ENCODE measurements at places on chromosomes 4 and X.

DNA sequence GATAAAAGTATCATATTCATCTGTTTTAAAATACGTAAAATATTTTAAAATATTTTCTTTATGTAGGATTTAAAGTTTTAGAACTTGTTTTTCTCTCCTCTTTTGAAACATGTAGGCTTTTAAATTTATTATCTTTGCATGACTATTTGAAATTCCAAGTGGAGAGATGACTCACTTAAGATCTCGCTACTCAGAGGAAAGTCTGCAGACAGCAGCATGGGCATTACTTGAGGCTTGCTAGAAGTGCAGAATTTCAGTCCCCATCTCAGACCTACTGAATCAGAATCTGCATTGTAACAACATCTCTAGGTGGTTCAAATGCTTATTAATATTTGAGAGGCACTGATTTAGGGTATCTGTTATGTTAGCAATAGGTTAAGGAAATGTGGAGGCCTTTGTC lies 225.7 kb upstream of the ARX start:
- no peak for DNase-seq

GRCh38 chr4:148315049-148315448 lies 127.2 kb downstream of the NR3C2 start:
- no peak for DNase-seq

DNA sequence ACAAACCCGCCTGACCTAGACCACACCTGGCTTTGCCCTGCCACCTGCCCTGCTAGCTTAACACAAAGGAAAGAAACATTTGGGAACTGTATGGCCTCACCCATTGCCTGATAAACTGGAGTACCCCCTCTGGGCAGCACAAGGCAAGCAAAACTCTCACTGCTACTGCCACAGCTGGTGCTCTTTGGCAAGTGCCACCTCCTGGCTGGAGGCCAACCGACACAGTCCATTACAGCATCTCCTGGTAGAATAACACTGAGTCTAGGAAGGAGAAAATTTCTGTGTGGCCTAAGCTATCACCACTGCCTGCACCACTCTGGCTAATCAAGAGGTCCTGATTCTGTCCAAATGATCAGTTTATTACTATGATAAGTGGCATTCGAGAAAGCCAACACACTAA lies 18.9 kb upstream of the SPANXN3 start:
- no peak for DNase-seq

- DNase-seq, result no peak
Measured at GRCh38 chrX:51461053-51462044, 35.0 kb downstream of the NUDT11 start.

DNA sequence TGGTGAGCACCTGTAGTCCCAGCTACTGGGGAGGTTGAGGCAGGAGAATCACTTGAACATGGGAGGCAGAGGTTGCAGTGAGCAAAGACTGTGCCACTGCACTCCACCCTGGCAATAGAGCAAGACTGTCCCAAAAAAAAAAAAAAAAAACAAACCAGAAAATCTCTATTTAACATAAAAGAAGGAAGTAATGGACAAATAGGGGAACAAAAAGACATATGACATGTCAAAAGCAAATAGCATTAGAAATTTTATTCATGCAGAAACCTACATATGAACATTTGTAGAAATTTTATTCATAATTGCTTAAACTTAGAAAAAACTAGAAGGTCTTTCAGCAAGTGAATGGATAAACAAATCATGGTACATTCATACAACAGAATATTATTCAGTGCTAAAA lies 97.1 kb upstream of the SH3RF1 start:
- DNase-seq, result no peak

GRCh38 chr4:17623451-17624001 lies 9.1 kb downstream of the MED28 start:
- no peak for DNase-seq

DNA sequence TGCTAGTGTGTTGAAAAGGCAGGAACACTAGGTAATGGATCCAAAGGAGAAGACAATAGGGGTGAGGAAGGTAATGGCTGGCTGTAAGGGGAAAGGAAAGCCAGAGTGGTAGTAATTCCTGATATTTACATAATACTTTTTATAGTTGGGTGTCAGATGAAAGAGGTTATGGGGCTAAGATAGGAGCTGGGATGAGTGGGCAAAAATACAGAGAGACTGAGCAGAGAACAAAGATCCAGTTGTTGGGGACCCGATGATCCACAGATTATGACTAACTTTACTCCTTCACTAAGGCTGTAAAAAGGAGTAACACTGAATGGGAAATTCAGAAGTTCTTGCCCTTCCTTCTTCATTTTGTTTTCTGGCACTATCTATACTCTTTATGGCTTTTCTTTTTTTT lies 138.2 kb downstream of the KLHL13 start:
- no peak for DNase-seq

- DNase-seq, result peak; percentile 82
Measured at GRCh38 chr4:1192091-1192492, 19.7 kb upstream of the SPON2 start.

DNA sequence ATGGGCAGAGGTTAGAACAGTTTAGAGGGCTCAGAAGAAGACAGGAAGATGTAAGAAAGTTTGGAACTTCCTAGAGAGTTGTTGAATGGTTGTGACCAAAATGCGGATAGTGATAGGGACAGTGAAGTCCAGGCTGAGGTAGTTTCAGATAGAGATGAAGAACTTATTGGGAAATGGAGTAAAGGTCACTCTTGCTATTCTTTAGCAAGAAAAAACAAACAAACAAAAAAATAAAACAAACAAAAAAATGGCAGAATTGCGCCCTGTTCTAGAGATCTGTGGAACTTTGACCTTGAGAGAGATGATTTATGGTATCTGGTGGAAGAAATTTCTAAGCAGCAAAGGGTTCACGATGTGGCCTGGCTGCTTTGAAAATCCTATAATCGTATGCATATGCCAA lies 185.1 kb upstream of the SFRP2 start:
- DNase-seq, result no peak

DNA sequence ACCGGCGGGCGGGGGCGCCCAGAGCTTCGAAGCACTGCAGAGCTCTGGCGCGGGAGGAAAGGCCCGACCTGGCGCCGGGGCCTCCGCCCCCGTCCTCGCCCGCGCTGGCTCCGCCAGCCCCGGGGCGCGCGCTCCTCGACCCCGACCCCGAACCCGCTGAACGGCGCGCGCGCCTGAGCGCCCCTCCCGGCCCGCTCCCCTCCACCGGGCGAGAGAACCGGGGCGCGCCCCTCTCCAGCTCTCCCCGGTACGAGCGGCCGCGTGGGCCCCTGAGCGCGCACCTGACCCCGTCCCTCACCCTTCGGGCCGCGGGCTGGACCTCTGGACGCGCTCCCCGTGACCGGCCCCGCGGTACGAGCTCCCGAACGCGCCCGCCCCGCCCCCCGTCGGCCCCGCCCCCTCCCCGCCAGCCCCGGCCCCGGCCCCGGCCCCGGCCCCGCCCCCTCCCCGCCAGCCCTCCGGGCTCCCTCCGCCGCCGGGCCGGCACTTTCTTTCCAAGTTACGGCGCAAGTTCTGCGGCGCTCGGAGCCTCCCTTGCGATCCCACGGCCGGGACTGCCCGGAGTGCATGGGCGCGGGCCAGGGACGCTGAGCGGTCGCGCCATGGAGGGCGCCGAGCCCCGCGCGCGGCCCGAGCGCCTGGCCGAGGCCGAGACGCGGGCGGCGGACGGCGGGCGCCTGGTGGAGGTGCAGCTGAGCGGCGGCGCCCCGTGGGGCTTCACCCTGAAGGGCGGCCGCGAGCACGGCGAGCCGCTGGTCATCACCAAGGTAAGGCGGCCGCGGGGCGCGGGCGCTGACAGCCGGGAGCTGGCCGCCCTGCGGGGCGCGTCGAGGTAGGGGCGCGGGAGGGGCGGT lies at the start of gene SHROOM2:
Gene SHROOM2 (plus strand): TSS at position 486 of the 854 bp plus-strand sequence. CDS start 117 bp downstream, at position 603.
- no peak for DNase-seq

GRCh38 chr4:113049421-113050370 lies at the start of gene ANK2:
ANK2 (plus strand) TSS chr4:113049653; CDS start chr4:113049729, 76 bp downstream.
- DNase-seq, result no peak

DNA sequence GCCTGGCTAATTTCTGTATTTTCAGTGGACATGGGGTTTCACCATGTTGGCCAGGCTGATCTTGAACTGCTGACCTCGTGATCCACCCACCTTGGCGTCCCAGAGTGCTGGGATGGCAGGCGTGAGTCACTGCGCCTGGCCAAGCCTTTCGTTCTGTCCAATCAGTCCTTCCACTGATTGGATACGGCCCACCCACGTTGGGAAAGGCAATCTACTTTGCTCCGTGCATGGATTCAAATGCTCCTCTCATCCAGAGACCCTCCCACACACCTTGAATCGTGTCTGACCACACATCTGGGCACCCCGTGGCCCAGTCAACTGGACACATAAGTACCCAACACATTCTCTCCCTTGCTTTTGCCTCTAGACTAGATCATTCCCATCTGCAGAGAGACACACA lies 74.9 kb downstream of the CRLF2 start:
- no peak for DNase-seq

DNA sequence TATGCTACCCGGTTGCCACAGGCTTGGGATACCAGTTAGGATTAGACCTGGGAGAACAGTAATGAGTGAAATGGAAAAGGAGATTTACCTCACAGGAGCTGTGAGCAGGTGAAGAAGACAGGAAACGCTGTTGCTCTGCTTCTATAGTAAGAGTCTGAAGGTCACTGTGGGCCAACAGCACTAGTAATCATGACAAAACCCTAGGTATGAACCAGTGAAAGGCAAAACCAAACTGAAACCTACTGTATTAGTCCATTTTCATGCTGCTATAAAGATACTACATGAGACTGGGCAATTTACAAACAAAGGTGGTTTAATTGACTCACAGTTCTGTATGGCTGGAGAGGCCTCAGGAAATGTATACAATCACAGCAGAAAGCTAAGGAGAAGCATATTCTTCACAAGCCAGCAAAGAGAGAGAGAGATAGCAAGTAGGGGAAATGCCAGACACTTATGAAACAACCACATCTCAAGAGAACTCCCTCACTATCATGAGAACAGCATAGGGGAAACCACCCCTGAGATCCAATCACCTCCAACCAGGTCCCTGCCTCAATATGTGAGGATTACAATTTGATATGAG lies 736.7 kb upstream of the INTU start:
- no peak for DNase-seq

DNA sequence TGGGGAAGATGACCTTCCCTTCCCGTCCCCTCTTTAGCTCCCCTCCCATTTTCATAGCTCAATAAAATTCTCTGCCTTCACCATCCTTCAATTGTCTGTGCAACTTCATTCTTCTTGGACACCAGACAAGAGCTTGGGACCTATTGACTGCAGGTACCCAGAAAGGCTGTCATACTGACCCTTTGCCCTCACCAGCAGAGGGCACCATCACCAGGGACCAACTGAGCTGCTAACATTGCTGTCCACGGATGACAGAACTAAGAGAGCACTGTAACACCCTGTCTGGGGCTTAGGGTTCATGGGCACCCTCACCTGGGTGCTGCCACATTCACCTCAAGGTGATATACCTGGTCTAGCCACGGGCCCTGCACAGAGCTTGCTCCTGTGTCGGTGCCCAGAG lies 141.3 kb upstream of the VCX3B start:
- DNase-seq, result no peak

DNA sequence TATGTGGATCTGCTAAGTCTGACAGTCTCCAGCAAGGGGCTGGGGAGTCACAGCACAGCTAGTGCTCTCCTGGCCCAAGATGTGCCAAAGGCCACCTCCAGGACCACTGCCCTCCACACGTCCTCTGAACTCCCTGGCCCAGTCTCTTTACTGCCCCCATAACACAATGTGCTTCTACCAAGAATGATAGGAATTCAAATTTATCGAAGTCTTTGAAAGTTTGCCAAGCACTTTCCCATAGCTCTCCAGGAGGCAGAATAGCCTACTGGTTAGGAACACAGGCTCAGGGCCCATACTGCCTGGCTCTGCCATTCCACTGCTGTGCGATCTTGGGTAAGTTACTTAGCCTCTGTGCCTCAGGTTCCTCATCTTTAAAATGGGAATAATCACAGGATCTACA lies 86.7 kb downstream of the NHSL2 start:
- DNase-seq, result no peak

GRCh38 chr4:99966692-99967091 lies 16.6 kb upstream of the H2AZ1 start:
- no peak for DNase-seq

GRCh38 chr4:127870688-127871087 lies 10.0 kb upstream of the PLK4 start:
- DNase-seq, result peak; percentile 71

DNA sequence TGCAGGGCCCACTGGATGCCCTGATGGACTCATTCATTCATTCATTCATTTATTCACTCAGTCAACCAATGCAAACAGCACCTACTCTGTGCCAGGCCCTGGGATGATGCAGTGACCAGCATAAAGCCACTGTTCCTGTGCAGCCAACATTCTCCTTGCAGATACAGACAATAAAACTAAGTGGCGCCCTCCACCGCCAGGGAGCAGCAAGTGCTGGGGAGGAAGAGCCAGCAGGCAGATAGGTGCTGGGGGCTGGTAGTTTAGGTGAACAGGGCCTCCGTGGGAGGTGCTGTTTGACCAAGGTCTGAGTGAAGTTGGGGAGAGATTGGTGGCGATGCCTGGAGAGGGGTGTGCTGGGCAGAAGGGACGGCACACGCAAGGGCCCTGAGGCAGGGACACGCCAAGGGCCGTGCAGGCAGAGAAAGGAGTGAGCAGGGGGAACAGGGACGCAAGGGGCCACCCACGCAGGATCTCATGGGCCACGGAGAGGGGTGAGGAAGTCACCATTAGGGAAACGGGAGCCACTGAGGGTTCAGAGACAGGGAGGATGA lies 65.5 kb downstream of the WFS1 start:
- no peak for DNase-seq

GRCh38 chrX:133413218-133413925 lies 1.9 kb downstream of the GPC4 start:
- no peak for DNase-seq

- DNase-seq, result peak; percentile 44
Measured at GRCh38 chr4:55553441-55554201, 6.9 kb upstream of the CLOCK start.

- no peak for DNase-seq
Measured at GRCh38 chrX:68511255-68511654, 12.4 kb downstream of the YIPF6 start.

DNA sequence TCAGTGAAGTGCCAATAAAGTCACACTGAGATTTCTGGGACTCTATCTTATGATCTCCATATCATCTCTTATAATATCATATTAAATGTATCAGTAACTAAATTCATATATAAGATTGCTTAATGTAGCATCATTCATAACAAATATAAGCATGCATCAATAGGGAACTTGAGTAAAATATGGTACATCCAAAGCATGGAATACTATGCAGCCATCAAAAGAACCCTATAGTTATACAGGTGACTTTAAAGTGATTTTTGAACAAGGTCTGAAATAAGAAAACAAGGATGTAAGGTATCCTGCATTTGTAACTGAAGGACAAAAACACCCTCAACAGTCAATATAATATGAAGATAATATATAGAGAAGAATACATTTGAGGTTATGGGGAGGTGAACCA lies 47.3 kb downstream of the HUWE1 start:
- no peak for DNase-seq

- no peak for DNase-seq
Measured at GRCh38 chr4:108094131-108094530, 74.6 kb downstream of the LEF1 start.

DNA sequence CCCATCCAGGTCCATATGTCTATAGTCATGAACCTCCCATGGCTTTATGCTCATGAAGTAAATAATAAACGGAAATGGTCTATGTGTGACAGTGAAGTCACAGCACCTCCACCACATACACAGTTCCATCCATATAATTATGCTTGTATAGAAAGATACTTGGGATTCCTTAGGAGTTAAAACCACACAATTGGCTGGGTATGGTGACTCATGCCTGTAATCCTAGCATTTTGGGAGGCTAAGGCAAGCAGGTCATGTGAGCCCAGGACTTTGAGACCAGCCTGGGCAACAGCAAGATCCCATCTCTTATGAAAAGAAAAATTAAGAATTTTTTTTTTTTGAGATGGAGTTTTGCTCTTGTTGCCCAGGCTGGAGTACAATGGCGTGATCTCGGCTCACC lies 55.6 kb upstream of the RBM47 start:
- no peak for DNase-seq
